ENCODE measurements at places on chromosomes 7 and 10. TPM values are rescaled to one million over a fixed set of nuclear protein-coding genes. Genes with fewer than 3 reads are reported as not detected.

CPVL gene
- not detected for total RNA-seq

TSPAN33 gene
- 3.0 TPM for total RNA-seq

PDK4 gene
- total RNA-seq: not detected

SORBS1 gene
- total RNA-seq: 0.74 TPM

MOGAT3 gene
- not detected for total RNA-seq
